ENCODE measurements at places on chromosomes 2 and 18. TPM values are rescaled to one million over a fixed set of nuclear protein-coding genes. Genes with fewer than 3 reads are reported as not detected.

The TGFBRAP1 gene
- 53.2 TPM for total RNA-seq

The TDRD15 gene
- not detected for total RNA-seq

GRCh38 chr2:159410276-159410675 lies 123.8 kb upstream of the WDSUB1 start:
- no peak for DNase-seq

DNA sequence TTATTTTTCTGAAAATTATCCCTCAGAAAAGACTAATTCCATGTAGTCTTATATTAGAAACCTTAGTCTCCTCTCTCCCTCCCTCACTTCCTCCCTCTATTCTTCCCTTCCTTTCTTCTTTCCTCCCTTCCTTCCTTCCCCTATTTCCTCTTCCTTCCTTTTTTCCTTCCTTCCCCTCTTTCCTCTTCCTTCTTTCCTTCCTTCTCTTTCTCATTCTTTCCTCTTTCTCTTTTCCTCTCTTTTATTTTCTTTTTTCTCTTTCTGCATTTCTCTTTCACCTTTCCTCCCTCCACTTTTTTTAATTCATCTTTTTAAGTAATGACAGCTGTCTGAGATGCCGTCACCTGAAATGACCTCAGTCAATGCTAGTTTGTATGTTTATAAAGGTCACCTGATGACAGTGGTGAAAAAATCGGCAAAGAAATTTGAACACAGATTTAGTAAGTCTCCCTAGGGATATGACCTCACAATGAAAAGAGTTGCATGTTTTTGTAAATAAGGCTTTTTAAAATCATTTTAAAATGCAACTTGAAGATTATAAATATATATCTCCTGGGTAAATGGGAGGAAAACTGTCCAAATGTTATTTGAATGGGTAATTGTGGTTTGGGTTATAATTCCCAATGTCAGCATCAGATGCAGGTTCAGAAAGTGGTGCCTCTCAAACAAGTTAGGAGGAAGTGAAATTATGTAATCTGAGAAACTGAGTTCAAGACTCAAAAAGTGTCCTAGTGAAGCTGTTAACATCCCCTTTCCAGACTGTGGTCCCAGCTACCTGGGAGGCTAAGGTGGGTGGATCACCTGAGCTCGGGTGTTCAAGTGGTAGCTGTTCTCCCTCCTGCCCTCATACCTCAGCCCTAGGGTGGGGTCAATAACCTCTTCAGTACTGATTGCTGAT lies 90.3 kb upstream of the ST3GAL5 start:
- DNase-seq, result no peak

The CAPN14 gene
- total RNA-seq, result 0.15 TPM

Measured in thyroid gland (tissue), 4 donors.